ENCODE measurements at places on chromosomes 6 and 20.

GRCh38 chr6:141618180-141618581, 514.5 kb upstream of the GJE1 start:
- DNase-seq = no peak

DNA sequence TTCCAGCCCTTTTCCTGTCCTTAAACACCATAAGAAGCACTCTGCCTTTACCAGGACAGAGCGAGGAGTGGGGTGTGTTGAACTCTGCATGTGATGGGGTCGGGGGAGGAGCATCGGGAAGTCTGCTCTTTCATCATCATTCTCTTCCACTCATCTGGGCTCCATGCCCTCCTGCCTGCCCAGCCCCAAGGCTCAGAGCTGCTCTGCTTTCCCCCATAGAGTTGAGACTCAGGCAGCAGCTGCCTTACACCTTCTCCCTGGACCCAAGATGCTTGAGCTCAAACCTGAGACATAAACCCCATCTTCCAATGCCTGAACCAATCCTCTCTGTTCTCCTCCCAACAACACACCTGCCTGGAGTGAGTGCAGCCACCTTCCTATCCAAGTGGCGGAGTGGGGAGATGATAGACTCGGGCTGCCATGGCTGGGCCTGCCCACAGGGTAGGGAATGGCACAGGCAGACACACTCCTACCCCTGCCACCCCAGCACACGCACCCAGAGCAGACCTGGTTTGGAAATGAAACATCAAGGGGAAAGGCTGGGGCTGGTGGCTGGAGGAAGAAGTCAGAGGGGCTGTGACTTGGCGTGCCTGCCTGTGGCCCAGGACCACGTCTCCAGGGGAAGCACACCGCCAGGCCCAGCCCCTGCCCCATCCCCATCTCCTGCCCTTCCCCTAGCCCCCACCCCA, 28.4 kb downstream of the TFEB start:
- DNase-seq = no peak

DNA sequence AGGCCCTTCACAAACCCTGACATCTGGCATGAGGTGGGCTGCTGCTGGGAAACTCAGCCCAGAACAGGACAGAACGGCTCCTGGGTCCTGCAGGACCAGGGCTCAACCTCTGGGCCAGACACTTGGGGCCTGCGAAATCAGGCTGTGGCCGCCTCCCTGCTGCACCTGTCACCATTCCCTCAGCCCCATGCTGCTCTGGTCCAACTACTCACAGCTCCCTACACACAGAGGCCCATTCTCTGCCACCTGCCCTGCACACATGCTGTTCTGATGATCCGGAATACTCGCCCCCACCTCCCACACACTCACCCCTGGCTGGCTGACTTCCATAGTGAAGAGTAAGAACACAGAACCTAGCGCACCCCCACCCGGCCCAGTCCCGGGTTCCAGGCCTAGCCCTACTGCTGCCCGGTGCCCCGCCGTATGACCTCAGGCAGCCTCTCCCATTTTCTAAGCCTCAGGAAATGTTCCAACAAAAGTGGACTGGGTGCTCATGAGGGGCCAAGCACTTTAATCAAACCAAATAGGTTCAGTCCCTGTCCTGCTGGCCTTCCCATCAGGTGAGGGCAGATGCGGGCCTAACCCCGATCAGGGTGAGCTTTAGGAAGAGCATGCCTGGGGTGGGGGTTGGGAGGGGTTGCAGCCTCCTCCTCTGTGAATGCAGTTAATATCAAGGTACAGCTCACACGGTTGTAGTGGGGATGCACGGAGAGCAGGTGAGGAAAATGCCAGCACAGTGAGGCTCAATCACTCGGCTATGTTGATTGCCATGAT, 3.9 kb downstream of the PEDS1 start:
- no peak for DNase-seq

DNA sequence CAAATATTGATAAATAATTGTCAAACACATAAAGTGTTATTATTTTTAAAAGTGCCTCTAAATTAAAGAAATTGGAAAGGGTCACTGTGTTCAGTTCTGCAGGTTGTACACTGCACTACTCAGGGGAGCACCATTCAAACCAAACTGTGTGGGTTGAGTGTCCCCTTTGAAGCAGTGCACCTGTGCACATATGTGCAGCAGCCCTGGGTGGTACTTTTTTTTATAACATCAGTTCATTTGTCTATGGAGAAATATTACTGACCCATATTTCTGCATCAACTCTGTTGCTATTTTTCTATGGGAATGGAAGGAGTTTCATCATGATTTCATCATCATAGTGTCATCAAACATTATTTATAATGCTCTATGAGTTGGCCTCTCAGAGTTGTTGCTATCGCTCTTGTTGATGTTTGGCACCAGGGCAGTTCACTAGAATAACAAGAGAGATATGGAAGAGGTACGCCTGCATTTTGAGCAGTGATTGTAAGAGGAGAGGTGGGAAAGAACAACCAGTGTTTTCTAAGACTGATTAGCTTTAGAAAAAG, 457.6 kb downstream of the TFAP2A start:
- no peak for DNase-seq

- no peak for DNase-seq
Observed at GRCh38 chr6:88761237-88762031, 202.0 kb downstream of the RNGTT start.

- DNase-seq = no peak
Observed at GRCh38 chr6:11415557-11415956, 122.0 kb upstream of the TMEM170B start.

- DNase-seq = no peak
Observed at GRCh38 chr6:81608776-81609175, 143.7 kb downstream of the TENT5A start.

DNA sequence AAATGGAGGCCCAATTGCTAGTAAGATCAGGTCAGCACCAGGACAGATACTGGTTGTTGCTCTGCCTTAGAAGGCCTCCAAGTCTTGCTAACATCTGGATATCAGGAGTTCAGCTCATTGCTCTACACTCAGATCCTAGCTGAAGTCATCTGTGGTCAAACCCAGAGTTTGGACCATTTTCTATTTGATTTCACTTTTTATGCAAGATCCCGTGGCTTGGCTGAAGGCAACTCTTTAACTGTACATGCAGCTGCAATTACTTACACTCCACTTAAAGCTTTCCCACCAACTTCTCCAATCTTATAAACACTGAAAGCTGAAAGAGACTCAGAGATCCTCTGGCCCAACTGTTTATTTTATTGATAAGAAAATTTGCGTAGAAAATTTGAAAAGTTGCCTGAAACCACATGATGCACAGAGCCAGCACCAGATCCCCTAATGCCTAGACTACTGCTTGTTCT, 2.7 kb downstream of the SLC17A2 start:
- DNase-seq = no peak
